ENCODE measurements at places on chromosomes 16 and 17. TPM values are rescaled to one million over a fixed set of nuclear protein-coding genes. Genes with fewer than 3 reads are reported as not detected.

RHBDL3 gene
- not detected for total RNA-seq

NPIPA5 gene
- 8.3 TPM for total RNA-seq

NPIPB12 gene
- total RNA-seq = 53.1 TPM

RNF112 gene
- total RNA-seq = not detected

HOXB9 gene
- total RNA-seq = 4.5 TPM

ATP2C2 gene
- total RNA-seq = 47.0 TPM

GHDC gene
- 17.7 TPM for total RNA-seq

TP53TG3B gene
- not detected for total RNA-seq

CCL7 gene
- not detected for total RNA-seq

DPEP3 gene
- total RNA-seq = not detected

- H3K36me3 ChIP-seq = no peaks in the 10 kb centered on the region
- DNase-seq = no peak
- no peak overlapping the region for H3K4me3 ChIP-seq
- no peaks in the 10 kb centered on the region for H3K4me1 ChIP-seq
- H3K27ac ChIP-seq = no peak overlapping the region
- H3K27me3 ChIP-seq = no peaks in the 10 kb centered on the region
Measured at GRCh38 chr17:6574687-6575595, 18.6 kb upstream of the PITPNM3 start.

DNA sequence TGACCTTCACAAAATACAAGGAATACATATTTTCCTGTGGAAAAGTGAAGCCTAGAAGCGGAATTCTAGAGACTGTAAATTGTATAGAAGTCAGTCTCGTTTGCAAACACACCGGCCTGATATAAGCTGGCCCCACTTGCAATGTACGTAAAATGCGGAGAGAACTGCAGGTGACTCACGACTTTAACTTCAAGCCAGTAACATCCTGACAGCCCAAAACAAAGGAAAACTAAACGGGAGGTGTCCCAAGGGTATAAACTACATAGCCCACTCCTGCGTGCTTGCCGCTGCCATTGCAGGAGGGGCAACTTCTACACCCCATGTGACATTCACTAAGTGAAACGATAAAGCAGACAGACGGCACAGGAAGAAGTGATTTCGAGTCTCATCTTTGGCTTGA is 101.6 kb downstream of the CYTH1 start:
- peaks cover 12% of the 10 kb centered on the region for H3K4me1 ChIP-seq
- H3K27ac ChIP-seq = no peak overlapping the region
- no peaks in the 10 kb centered on the region for H3K27me3 ChIP-seq
- DNase-seq = no peak
- H3K36me3 ChIP-seq = peaks cover 2% of the 10 kb centered on the region

DNA sequence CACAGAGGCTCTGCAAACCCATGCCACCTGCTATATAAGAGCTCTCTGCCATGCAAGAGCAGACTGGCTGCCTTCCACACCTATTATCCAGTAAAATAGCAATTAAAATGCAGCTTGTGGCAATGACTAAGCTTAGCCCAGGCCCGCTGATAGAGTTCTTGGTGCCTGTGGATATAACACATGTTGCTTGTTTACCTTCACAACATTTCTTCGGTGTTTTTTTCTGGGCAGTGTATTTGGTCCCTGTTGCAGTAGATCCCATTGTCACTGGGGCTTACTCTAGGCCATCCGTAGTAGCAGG is 63.5 kb downstream of the SPECC1 start:
- H3K36me3 ChIP-seq = no peaks in the 10 kb centered on the region
- H3K27me3 ChIP-seq = no peaks in the 10 kb centered on the region
- H3K4me1 ChIP-seq = no peaks in the 10 kb centered on the region
- H3K4me3 ChIP-seq = no peak overlapping the region

DNA sequence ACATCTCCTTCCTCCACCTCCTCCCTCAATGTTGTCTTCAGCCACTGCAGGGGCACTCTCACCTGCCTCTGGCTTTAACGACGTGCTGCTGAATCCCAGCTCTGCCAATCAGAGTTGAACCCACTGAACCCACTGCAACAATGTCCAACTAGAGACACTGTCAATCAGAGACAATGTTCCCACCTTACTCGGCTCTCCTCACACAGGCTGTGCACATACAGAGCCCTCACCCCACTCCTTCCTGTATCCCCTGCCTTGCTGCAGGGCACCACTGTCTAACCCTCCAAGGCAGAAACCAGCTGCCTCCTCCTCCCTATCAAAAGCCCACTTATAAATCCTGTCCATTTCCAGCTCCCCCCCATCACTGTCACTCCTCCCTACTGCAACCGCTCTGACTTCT is 58.7 kb downstream of the ANKRD11 start:
- no peak overlapping the region for H3K27ac ChIP-seq
- H3K36me3 ChIP-seq = no peaks in the 10 kb centered on the region
- H3K4me3 ChIP-seq = no peak overlapping the region
- no peaks in the 10 kb centered on the region for H3K27me3 ChIP-seq

DNA sequence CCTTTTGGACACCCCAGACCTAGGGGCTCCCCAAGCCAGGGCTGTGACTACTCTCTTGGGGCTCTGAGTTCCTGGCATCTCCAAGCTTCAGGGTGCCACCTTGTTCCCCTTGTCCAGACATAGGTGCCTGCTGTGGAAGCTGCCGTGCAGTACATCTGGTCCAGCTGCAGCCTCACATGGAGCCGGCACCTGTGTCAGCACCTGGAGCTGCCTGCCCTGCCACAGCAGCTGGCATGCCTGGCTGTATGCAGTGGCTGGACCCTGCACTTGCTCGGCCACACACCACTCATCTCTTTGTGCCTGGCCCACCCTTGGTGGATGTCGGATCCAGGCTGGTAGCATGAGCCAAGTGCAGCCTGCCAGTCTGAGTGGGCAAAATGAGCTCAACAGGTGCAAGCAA is 775.8 kb downstream of the CDH11 start:
- H3K27me3 ChIP-seq = no peaks in the 10 kb centered on the region
- DNase-seq = no peak
- no peak overlapping the region for H3K27ac ChIP-seq
- no peaks in the 10 kb centered on the region for H3K4me1 ChIP-seq

DNA sequence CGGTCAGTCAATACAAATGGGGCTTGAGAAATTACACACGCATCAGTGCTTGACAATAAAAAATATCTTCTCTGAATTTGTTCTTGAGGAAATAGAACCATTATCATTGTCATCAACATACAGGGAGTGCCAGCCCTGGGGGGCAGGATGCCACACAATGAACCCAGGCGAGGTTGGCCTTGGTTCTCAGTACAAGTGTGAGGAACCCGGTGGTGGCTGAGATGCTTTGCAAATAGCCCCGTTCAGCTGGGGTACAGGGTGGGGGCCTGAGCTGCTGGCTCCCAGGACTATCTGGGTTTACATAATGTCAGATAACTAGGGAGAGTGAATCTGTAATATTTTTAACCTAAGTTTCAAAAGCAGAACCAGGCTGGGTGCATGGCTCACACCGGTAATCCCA is 112.8 kb upstream of the CDC42EP4 start:
- DNase-seq = no peak
- H3K27me3 ChIP-seq = no peaks in the 10 kb centered on the region
- no peak overlapping the region for H3K27ac ChIP-seq
- H3K36me3 ChIP-seq = no peaks in the 10 kb centered on the region
- H3K4me3 ChIP-seq = no peak overlapping the region

GRCh38 chr16:30458561-30459394 is 13.1 kb upstream of the SEPHS2 start:
- no peak overlapping the region for H3K4me3 ChIP-seq
- H3K36me3 ChIP-seq = no peaks in the 10 kb centered on the region
- no peaks in the 10 kb centered on the region for H3K27me3 ChIP-seq
- no peaks in the 10 kb centered on the region for H3K4me1 ChIP-seq
- DNase-seq = no peak

DNA sequence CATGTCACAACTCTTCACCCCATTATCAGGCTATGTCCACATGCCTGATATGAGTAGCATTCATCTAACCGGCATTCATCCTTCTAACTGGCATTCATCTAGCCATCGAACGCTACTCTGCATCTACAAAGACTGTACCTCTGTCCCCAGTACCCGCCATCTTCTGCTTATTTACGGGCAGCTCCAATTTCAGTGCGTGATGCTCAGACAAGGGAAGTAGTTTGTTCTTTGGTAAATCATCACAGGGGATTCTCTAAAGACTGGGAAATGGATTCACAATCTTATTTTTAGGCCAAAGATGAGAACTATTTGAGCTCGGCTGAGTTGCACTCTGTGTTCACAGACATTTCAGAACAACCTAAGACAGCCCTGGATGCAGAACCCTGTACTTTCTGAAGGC is 39.4 kb downstream of the STAT5B start:
- H3K4me1 ChIP-seq = no peaks in the 10 kb centered on the region
- H3K4me3 ChIP-seq = no peak overlapping the region
- no peaks in the 10 kb centered on the region for H3K36me3 ChIP-seq
- H3K27me3 ChIP-seq = no peaks in the 10 kb centered on the region

DNA sequence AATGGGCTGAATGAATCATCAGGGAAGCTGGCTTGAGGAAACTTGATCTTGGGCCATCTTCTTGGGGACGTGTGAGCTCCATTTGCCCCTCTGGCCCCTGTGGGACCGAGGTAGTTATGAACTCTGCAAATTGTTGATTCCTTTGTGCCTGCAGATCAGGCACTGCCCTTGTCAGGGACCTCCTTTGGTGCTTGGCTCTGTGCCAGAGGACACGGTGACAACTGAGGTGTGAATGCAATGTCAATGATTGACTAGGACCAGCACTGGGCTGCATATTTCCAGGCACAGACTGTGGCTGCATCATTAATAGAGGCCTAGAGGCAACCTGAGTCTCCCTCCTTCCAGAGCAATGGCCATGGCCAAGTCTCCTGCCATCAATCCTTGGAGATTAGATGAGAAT is 23.8 kb downstream of the PDILT start:
- H3K4me3 ChIP-seq = no peak overlapping the region
- no peaks in the 10 kb centered on the region for H3K27me3 ChIP-seq
- H3K36me3 ChIP-seq = no peaks in the 10 kb centered on the region
- H3K4me1 ChIP-seq = no peaks in the 10 kb centered on the region
- no peak overlapping the region for H3K27ac ChIP-seq
- no peak for DNase-seq

GRCh38 chr17:18028114-18028951 is 10.6 kb downstream of the ATPAF2 start:
- H3K27ac ChIP-seq = no peak overlapping the region
- no peak for DNase-seq
- H3K4me1 ChIP-seq = no peaks in the 10 kb centered on the region
- no peak overlapping the region for H3K4me3 ChIP-seq
- H3K36me3 ChIP-seq = no peaks in the 10 kb centered on the region
- no peaks in the 10 kb centered on the region for H3K27me3 ChIP-seq

DNA sequence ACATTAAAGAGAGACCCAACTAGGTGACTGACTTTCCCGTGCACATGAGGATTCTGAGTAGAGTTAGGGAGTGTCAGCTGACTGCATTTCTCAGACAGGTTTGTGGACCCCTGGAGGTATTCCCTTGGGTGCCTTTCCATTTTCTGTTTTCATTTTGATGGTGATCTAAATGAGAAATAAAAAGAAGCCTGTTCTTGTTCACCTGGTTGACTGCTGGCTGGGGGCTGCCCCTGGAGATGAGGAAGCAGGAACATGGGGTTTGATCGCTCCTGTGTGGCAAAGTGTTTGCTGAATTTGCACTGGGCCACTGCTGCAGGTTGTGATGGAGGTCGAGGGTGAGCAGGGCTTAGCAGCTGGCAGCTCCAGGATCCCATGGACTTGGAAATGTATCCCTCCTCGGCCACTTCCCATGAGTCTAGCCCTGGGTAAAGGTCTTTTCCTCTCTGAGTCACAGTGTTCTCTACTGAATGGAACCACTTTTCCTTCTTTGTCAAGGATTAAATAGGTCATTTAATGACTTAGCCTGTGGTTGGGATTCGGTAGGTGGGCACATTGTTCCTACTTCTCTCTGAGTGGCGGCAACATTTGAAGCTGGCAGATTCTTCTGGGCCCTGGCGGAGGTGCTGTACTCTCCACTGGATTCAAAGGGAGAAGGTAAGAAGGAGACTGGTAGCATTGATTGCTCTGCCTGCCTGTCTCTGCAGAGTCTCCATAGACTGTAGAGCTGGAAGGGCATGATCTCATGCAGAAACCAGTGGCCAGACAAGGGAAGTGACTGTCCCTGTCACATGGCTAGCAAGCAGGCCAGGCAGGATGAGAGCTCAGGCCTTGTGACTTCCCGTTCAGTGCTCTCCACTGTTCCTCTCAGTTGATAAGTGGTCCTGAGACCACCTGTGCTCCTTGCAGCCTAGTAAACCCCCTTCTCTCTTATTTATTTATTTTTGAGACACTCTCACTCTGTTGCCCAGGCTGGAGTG is 17.9 kb downstream of the SNX29 start:
- no peaks in the 10 kb centered on the region for H3K4me1 ChIP-seq
- H3K27ac ChIP-seq = no peak overlapping the region
- H3K36me3 ChIP-seq = no peaks in the 10 kb centered on the region
- no peak for DNase-seq

GRCh38 chr16:85527042-85527766 is 85.9 kb upstream of the GSE1 start:
- H3K27me3 ChIP-seq = no peaks in the 10 kb centered on the region
- no peak overlapping the region for H3K4me3 ChIP-seq
- peaks cover 86% of the 10 kb centered on the region for H3K4me1 ChIP-seq
- H3K36me3 ChIP-seq = no peaks in the 10 kb centered on the region
- peak overlapping the region; percentile 89 for H3K27ac ChIP-seq

- H3K4me3 ChIP-seq = no peak overlapping the region
- no peak overlapping the region for H3K27ac ChIP-seq
- no peaks in the 10 kb centered on the region for H3K27me3 ChIP-seq
- DNase-seq = peak; percentile 34
- peaks cover 2% of the 10 kb centered on the region for H3K36me3 ChIP-seq
Measured at GRCh38 chr16:70331588-70332358, 14.9 kb upstream of the DDX19A start.

DNA sequence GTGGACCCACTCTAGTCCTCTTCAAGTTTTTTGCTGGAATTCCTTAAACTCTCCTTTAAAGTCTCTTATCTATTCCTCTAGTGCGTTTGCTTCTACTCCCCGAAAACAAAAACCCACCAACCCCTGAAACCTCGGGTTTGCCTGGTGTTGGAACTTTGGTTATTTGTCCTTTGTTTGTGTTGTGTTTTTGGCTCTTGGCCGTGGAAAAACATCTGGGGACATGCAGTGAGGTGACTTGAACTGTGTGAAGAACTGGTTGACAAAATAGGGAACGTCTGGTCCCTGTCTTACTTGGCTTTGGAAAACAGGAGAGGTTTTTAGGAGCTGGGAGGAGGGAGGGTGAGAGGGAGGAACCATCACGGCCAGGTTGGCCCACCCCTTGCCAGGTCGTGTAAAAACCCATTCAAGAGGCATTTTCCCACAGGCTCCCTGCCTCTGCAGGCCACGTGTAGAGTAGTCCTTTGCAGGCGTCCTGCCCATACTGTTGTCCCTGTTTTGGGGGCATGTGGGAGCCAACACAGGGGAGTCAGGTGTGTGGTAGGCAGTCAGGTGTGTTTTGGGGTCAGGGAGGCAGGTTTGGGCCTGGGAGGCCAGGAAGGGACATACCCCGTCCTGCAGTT is 169.3 kb downstream of the RAB11FIP4 start:
- no peaks in the 10 kb centered on the region for H3K27me3 ChIP-seq
- H3K36me3 ChIP-seq = no peaks in the 10 kb centered on the region
- H3K4me1 ChIP-seq = peaks cover 18% of the 10 kb centered on the region
- peak overlapping the region; percentile 94 for H3K4me3 ChIP-seq
- peak overlapping the region; percentile 86 for H3K27ac ChIP-seq
